ENCODE measurements at places on chromosomes 13 and 19.

GRCh38 chr13:69450245-69450644, 657.4 kb upstream of the ATXN8OS start:
- no peak for DNase-seq

- no peak for DNase-seq
Observed at GRCh38 chr13:19818223-19818842, 35.6 kb upstream of the PSPC1 start.

DNA sequence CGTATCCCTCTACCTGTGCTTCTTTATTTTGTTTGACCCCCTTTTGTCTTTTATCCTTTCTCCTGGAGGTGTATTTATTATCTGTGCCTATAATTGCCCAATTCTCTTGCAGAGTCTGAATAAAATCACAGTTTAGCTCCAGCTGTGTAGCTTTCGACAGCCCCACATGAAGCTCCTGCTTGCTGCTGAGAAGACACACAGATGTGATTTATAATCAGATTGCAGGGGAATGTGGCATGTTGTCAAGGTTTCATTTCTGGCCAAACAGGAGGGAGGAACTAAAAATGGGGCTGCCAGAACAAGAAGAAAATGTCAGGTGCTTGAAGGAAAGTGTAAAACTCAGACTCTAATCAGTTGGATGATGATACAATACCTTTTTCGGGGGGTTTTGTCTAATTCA, 22.7 kb downstream of the CCNA1 start:
- no peak for DNase-seq

GRCh38 chr19:56261145-56261544, 11.4 kb upstream of the EDDM13 start:
- no peak for DNase-seq

DNA sequence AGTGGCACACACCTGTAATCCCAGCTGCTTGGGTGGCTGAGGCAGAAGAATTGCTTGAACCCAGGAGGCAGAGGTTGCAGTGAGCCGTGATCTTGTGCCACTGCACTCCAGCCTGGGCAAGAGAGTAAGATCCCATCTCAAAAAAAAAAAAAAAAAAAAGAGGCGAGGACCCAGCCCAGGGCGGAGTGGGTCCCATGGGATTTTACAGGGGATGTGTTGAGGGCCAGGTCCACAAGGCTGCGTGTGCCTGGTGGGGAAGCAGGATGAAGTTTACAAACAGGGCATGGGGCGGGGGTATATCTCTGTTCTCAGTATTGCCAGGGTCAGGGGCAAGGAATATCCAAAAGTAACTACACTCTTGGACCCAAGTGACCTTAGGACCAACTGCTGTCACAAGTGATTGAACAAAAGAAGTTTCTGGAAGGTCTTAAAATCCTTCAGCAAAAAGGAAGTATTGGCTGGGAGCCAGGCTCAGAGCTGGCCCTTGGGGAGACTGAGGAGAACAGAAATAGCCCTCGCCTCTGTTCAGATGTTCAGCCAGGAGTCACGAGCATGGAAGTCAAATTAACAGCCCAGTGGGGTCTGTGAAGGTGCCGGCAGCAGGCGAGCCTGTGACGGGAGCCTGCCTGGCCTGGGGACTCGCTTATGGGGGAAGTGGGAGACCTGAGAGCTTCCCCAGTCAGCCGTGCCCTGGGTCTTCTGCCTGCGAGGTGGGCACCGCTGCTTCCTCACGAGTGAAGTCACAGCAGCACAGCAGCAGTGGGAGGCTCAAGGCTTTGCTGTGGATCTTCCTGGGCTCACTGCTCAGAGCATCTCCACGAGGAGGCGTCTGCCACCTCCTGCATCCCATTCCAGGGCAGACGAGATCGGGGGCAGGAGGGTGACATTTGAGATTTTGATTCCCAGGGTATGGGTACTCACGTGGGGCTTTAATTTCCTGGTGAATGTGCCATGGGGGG, 6.4 kb downstream of the MYO9B start:
- no peak for DNase-seq

DNA sequence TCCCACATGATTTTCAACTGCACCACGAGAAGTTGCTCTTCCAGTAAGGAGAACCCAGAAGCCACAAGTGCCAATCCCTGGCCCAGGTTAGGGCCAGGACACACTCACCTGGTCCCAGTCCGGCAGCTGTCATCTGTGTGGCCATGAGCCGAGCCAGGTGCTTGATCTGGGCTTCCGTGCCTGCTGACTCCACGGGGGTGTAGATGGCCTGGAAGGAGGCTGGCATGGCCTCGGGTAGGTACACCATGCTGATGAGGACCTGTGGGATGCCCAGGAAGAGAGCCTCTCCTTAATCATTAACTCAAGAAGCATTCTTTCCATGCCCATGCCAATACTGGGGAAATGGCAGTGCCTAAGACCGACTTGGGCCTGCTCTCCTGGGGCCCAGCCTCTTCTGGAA, 19.9 kb upstream of the RSPH6A start:
- no peak for DNase-seq

- no peak for DNase-seq
Observed at GRCh38 chr19:1924320-1924961, 16.5 kb upstream of the CSNK1G2 start.

- DNase-seq, result no peak
Observed at GRCh38 chr19:45778010-45778661, 4.2 kb downstream of the DMPK start.

DNA sequence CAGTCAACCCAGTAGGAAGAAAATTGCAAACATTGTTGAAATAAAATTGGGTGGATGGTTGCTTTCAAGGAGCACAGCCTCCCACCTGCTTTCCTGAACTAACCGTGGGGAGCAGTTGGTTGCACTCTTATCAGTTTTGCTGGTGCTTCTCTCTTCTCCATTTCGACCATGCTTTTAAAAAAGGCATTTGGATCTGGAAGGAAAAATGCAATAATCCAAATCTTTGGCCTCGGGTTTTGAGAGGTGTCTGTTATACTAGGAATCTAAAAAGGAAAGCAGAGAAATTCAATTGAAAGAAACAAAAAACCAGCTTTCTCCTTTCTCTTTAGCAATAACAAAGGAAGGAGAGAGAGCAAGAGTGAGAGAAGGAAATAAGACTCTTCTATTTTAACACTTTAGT, 113.6 kb upstream of the ARGLU1 start:
- DNase-seq, result no peak

DNA sequence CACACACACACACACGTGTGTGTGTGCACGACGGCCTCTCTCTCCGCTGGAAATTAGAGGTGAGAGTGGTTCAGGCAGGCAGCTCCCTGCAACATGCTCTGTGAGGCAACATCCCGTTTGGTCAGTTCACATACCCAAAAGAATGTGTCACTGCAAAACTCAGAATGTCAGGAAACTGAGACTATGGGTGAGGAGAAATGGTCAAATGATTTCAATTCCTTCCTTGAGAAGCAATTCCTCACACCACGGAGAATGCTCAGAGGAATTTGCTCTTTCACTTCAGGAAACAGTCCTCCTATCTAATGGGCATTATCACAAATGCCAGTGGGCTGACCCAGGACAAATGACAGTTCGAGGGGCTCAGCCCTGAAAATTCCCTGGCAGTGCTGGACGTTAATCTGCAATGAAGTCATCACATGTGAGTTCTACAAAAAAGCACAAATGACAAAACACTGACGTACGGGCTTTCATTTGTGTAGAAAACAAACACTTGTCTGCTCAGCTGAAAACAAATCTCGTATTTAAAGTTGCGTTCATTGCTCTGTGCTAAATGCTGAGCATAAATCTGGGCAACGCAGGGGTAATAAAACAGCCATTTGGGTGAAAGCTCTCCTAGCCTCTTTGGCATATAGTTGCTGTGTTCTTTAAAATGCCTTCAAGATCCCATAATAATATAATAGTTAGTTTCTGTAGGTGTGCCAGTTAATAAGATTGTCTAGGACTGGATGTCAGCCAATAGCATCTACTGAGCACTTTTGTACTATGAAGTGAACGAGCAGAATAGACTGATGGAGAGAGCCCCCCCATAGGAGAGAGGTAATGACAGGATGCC, 18.6 kb upstream of the LATS2 start:
- DNase-seq, result peak; percentile 87

DNA sequence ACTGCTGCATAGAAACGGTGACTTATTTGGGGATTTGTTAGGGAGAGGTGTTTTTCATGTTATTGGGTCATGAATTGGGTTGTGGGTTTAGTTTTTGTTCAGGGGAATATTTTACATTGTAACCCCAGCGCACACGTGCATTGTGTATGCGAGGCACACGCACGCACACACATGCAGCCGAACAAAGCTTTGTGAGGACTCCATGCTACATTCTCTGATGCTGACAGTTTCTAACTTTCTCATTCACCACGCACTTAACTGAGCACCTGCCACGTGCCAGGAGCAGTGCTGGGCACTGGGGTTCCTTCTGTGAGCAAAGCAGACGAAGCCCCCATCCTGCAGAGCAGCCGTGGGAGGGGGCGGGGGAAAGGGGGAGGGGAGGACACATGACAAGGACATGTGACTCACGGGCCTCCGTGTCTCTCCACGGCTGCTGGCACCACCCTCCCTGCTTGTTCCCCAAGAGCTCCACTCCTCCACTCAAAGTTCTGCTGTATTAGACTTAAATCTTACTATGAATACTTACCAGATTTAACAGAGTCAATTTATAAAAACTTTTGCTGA, 55.6 kb downstream of the SLC7A9 start:
- DNase-seq, result no peak
